ENCODE measurements at places on chromosomes 5 and 9.
A peak's percentile ranks its signal among the peaks of the same experiment; 100 is the strongest.

- DNase-seq = no peak
These were observed 469.2 kb upstream of the ZNF608 start for GRCh38 chr5:125215593-125215992.

- no peak for DNase-seq
These were observed 218.1 kb upstream of the NREP start for GRCh38 chr5:111975133-111975532.

DNA sequence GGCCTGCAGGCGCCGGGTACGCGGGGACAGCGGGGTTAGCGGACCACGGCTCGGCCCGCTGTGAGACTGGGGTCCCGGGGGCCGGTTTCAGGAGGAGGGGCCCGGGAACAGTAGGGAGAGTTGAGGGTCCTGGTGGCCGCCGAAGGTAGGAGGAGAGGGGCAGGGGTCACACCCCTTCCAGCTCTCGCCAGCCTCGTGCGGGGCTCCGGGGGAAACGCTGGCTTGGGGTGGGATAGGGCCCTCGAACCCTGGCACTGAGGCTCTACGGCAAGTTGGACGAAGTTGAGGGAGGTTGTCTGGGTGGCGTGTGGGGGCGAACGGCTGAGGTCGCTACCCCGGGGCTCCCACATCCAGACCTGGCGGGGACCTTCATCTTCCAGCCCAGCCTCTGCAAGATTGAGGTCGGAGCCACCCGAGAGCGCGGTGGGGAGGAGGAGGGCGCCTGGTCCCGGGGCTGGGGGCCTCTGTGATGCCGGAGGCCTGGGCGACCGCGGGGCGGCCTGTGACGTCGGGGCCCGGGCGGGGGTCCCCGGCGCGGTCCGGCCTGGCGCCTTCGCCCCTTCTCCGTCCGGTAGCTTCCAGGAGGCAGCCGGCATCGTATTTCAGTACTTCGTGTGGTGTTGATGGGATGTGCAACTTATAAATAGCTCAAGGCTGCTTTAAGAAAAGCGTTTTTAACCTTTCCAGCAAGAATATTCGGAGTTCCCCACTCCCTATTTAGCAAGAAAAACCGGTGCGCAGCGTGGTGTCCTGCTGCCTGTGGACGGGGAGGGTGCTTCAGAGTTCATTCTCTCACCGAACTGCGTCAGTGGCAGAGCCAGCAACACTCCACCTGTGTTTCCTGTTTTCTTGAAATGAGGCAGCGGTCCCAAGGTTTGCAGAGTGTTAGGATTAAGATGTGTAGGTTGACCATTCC is 902 bp downstream of the HABP4 start:
- DNase-seq = peak; percentile 62

- DNase-seq = no peak
These were observed 32.1 kb downstream of the USP20 start for GRCh38 chr9:129867136-129868022.

DNA sequence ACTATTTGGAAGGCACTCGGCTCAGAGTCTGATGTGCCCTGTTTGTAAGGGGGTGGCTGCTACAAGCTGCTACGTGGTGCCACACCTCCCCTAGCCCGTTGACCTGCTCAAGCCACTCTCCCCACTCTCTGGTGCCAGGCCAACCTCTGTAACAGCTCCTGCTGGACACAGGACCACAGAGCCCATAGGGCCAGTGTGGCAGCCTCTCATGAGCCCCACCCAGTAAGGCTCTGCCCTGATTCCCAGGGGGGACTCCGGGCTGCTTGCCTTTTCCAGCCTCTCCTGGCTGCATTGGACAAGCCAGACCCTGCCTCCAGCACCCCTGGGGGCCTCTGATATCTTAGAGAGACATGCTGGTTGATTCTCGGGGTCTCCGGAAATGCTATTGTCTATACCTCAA is 53.3 kb upstream of the ANGPTL2 start:
- no peak for DNase-seq

GRCh38 chr5:168771678-168772077 is 192.5 kb upstream of the PANK3 start:
- no peak for DNase-seq

GRCh38 chr5:34415559-34416198 is 240.4 kb upstream of the RAI14 start:
- DNase-seq = no peak

DNA sequence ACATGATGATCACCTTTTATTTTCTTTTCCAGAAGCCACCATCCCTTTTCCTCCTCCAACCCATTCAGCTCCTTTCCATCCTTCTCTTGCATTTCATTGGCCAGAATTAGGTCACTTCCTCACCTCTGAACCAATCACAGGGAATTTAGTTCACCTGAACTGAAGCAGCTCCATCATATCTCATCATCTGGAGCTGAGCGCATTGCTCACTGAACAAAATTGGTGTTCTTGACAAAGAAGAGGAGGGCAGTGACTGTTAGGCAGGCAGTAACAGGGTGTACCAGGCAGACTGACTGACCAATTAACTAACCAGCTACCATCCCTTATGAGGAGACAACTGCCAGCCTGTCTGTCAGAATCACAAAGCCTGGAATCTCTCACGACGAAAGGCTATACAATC is 1.8 kb upstream of the ZNF354A start:
- no peak for DNase-seq

DNA sequence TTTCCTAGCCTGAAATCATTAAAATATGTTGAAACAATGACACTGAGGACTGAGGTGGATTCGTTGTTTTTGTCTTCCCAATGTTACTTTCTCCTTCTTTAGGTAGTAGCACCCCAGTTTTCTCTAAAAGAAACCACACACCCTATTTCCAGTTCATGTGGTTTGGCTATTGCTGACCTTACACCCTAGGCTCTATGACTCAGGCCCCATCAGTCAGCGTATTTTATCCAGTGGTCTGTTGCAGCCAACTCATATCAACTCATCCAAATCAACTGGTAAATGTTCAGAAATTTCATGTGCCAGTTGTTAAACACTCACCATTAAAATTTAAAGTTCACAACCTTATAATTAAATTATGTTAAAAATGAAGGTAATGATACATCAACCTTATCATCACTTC is 44.6 kb upstream of the NFIB start:
- no peak for DNase-seq

- DNase-seq = no peak
These were observed 263.4 kb downstream of the TMEM232 start for GRCh38 chr5:110463106-110463505.

DNA sequence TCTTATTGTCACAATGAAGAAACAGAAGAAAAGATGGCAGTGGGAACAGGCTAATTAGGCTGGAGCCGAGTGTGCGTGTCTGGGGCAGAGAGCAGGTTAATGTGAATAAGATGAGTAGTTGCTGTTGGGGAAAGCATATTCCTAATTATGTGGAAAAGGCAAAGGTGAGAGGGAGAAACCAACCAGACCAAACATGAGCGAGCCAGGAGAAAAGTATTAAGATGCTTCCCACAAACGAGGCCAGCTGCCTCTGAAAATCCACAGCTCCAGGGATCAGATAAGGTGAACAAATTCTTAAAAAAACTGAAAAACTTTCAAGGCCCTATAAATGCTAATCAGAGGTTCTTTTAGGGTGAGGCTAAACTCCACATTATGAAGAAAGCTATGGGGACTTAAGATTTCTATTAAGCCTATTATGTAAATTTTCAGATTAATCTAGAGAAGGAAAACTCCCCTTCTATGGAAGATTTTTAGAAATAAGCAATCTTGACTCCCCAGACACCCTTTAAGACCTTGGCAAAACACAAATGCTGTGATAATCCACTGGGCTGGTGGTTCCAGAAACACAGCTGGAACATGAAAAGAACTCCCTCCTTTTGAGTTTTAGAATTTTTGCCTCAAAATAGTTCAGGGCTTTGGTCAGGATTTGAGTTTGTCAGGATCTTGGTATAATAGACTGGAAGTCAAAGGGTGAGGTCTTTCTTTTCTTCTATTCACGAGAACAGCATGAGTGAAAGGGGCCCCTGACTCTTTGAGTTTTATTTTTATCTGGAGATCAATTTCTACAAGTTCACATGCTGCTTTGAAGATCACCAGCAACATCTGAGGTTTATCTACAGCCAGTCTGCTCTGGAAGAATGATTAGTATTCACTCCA is 238.1 kb downstream of the SPOCK1 start:
- DNase-seq = no peak

GRCh38 chr9:3874449-3875360 is 348.9 kb upstream of the RFX3 start:
- no peak for DNase-seq

GRCh38 chr9:3446313-3446712 is 79.5 kb downstream of the RFX3 start:
- no peak for DNase-seq

DNA sequence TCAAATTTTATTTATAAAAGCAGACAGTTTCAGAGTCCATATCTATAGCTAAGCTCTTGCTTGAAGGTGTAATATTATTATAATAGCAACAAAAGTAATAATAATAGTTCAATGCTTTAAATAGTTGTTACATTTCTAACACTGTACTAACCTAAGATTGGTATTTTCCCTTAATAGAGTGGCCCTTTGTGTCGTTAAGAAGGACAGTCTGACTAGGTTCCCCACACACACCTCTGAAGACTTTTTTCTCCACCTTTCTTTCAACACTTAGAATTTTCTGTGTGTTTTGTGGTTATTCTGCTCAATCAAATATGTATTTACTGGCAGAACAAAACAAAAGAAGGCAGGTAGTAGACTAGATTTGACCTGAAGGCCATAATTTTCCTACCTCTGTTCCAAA is 223.2 kb upstream of the ACO1 start:
- no peak for DNase-seq

DNA sequence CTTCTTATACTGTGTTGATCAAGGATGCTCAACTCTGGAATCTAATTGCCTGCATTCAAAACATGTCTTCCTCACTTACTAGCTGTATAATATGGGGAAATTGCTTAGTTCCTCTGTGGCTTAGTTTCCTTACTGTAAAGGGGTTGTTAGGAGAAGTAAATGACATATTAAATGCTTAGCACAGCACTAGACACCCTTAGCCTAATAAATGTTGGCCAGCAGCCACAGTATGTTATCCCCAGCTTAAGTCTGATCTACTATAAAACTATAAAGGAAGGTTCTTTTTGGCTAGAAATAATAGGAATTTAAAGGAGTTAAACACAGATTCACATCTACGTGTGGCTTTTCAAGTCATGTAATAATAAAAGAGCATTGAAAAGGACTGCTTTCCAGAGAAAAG is 232.4 kb downstream of the PCSK1 start:
- no peak for DNase-seq

GRCh38 chr5:14582797-14583137 is 1.2 kb downstream of the OTULINL start:
- DNase-seq = no peak

DNA sequence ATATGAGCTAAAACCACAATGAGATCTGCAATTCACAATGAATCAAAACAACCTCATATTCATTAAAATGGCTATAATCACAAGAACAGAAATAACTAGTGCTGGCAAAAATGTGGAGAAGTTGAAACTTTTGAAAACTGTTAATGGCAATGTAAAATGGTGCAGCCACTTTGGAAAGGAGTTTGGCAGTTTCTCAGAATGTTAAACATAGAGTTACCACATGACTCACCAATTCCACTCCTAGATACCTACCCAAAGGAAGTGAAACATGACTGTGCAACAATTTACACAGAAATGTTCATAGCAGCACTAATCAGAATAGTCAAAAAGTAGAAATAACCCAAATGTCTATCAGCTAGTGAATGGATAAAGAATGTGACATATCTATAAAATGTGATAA is 862.2 kb downstream of the DTWD2 start:
- DNase-seq = no peak

GRCh38 chr5:20041326-20042274 is 53.6 kb upstream of the CDH18 start:
- DNase-seq = no peak

GRCh38 chr5:36240779-36241630 is 720 bp downstream of the NADK2 start:
- peak; percentile 70 for DNase-seq

GRCh38 chr9:69583645-69584234 is 88.4 kb downstream of the APBA1 start:
- no peak for DNase-seq

- DNase-seq = peak; percentile 52
These were observed 47.4 kb downstream of the SLC28A3 start for GRCh38 chr9:84293001-84293798.

GRCh38 chr5:58149746-58150145 is 310.1 kb downstream of the PLK2 start:
- DNase-seq = no peak

- DNase-seq = no peak
These were observed 47.8 kb upstream of the ADAMTS2 start for GRCh38 chr5:179393078-179393477.

DNA sequence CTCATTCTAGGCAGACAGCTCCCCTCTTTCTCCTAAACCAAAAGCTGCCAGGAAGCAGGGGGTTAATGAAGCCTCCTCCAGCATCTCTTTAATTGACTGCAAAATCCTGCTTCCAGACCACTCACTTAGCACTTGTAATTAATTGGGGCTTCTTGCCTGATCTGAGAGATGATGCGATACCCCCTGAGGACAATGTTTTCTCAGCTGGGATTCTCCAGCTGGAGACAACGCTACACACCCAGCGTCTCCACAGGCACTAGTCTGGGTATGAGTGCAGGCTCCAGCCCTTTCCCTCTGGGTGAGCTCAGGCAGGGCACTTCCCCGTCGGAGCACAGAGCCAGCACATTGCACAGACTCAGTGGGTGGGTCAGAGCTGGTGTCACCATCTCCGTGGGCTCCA is 16.1 kb downstream of the CPLX2 start:
- no peak for DNase-seq

GRCh38 chr5:135204151-135204600 is 170.1 kb upstream of the PITX1 start:
- DNase-seq = no peak

GRCh38 chr5:80368661-80369480 is 39.0 kb upstream of the ZFYVE16 start:
- no peak for DNase-seq

GRCh38 chr5:14331386-14331781 is 188.2 kb downstream of the TRIO start:
- DNase-seq = no peak

GRCh38 chr5:43514471-43514815 is 505 bp downstream of the C5orf34 start:
- DNase-seq = no peak

- no peak for DNase-seq
These were observed 81.9 kb downstream of the RMI1 start for GRCh38 chr9:84062538-84062937.

DNA sequence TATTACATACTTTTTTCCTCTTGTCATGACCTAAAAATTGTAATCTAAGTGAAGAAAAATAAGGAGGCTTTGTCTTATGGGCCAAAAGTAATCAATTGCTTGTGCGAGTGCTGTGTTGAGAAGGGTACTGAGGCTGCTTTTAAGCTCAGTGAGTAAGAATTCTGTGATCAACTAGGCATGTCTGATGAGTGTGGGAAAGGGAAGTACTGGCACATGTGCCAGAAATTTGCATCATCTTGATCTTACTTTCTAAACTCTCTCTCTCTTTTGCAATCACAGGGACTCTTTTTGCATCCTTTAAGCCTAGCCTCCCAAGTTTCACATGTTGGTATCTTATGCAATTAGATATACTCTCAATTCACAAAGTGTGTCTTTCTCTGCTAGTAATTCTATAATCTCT is 329.9 kb downstream of the KIF4B start:
- no peak for DNase-seq

GRCh38 chr5:138626333-138626944 is 51.2 kb upstream of the HSPA9 start:
- DNase-seq = no peak

GRCh38 chr9:134376386-134377142 is 50.3 kb downstream of the RXRA start:
- DNase-seq = no peak

GRCh38 chr5:33867241-33867640 is 24.5 kb downstream of the ADAMTS12 start:
- DNase-seq = no peak

Measured in Peyer's patch (tissue), 4 donors.